KG1 (cell line): ENCODE measurements at places on chromosomes 7 and 10.

DNA sequence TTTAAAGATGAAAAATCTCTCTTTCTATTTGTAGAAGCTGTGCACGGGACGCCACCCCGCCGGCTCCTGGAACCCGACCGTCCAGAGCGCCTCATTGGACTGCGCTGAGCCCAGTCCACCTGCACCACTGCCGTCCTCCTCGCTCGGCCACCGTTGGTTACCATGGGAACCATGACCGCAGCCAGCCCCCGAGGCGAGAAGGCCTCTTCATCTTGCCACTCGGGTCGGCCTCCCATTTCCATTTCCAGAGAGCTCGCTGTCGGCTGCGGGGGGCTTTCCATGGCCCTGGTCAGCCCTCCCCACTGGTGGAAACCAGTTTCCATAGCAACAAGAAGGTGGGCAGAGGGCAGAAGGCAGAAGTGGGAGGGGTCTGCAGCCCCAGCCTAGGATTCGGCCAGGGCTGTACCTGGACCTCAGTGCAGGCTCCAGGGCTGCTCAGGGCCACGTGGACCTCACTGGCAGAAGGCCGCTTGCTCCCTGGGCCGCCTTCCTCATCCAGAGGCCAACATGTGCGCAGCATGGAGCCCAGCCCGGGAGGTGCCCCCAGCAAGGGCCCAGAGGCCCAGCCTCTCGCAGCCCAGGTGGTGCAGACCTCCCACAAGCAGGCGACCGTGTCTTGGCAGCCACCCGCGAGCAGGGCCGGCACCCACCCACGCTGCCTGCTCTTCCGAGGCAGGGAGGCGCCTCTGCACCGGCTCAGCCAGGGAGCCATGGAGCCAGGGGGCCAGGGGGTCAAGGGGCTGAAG lies 283.5 kb upstream of the PPP2R2D start:
- DNase-seq = no peak

GRCh38 chr7:127404286-127405072 lies 12.0 kb upstream of the ZNF800 start:
- DNase-seq = no peak

DNA sequence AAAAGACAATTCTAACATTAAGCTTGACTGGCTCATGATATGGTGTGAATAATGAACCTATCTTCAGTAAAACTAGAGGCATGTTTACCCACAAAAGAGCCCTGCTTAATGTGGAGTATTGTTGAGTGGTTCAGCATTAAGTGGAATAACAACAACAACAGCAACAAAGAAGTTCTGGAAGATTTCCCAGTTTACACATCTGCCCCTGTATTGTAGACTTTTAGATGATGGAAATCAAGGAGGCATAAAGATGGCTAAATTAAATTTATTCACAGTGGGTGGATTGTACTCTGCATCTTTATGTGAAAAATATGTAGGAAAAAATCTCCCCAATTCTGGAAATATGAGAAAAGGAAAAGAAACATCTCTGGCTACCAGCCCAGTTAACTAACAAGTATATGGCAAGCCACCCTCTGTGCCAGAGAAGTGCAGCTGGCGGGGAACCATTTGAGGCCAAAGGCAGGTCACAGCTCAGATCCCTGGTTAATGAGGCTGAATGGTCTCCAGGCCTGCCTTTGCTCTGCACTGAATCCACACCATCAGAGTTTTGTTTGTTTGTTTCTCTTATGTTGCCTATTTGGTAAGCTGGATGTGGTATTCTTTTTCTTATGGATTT lies 186.0 kb downstream of the SEMA3D start:
- no peak for DNase-seq

GRCh38 chr10:101295261-101295660 lies 58.7 kb upstream of the BTRC start:
- no peak for DNase-seq

- no peak for DNase-seq
Observed at GRCh38 chr10:117168729-117169128, 28.6 kb upstream of the KCNK18 start.

DNA sequence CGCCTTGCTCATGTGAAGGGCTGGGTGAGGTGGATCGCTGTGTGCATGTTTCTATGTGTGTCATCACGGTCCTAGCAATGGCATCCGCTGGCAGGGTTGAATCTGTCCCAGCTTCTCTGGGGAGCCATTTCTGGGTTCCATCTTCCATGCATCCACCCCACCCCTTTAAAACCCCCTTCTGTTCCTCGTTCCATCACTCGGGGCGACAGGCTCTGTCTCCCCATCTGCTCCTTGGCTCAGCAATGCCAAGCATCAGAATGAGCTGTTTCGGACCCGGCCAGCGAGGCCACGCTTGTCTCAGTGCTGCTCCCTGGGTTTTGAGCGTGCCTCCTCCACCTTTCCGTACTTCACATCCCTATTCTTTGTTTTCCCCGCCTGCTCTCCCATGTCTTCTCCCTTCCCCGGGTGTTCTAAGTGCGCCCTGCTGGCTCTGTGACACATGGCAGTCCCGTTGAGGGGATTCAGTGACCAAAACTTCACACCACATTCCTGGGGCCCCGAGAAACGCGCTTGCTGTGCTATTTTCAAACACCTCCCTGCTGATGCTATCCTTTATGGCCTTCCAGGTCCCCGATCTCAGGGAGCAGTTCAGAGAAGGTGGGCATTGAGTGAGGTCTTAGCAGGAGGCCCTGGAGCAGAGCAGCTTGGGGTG lies 554.1 kb upstream of the FOXK1 start:
- no peak for DNase-seq
